ENCODE measurements at places on chromosomes 1 and 21. TPM values are rescaled to one million over a fixed set of nuclear protein-coding genes. Genes with fewer than 3 reads are reported as not detected.

DNA sequence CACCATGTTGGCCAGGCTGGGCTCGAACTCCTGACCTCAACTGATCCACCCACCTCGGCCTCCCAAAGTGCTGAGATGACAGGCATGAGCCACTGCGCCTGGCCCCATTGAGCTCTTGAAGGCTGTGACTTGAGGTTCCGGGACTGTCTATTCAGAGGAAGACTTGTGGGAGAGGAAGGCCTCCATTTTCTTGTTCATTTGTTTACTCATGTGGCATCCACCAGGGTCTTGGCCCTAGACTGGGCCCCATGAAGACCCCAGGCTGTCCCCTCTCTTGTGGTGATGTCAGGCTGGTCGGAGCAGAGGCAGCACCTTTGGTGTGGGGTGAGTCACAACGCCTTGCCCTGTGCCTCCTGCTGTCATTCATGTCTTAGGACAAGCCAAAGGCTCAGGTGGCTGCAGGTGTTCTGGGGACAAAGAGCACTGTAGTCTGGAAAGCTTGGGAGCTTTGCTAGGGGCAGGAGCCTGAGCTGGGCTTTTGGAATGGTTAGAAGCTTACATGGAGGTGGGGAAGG lies 224.6 kb upstream of the C1orf174 start:
- no peak for DNase-seq

DNA sequence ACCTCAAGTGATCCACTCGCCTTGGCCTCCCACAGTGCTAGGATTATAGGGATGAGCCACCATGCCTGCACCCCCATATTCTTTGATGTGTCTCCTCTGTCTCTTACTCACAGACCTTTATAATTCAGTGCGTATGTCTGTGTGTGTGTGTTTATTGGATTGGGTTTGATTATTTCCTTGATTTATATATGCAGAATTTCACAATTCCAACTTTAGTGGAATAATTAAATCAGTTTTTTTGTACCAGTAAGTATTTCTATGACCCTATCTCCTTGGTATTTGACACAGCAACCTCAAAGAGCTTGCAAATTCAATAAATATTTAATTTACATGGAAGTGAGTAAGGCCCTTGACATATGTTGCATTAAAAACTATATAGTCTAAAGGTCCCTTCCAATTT lies 333.9 kb upstream of the ADAMTS5 start:
- DNase-seq, result no peak

KLHDC9 gene
- 2.9 TPM for total RNA-seq

TRNP1 gene
- total RNA-seq, result 127 TPM

EFNA1 gene
- 126 TPM for total RNA-seq

DNA sequence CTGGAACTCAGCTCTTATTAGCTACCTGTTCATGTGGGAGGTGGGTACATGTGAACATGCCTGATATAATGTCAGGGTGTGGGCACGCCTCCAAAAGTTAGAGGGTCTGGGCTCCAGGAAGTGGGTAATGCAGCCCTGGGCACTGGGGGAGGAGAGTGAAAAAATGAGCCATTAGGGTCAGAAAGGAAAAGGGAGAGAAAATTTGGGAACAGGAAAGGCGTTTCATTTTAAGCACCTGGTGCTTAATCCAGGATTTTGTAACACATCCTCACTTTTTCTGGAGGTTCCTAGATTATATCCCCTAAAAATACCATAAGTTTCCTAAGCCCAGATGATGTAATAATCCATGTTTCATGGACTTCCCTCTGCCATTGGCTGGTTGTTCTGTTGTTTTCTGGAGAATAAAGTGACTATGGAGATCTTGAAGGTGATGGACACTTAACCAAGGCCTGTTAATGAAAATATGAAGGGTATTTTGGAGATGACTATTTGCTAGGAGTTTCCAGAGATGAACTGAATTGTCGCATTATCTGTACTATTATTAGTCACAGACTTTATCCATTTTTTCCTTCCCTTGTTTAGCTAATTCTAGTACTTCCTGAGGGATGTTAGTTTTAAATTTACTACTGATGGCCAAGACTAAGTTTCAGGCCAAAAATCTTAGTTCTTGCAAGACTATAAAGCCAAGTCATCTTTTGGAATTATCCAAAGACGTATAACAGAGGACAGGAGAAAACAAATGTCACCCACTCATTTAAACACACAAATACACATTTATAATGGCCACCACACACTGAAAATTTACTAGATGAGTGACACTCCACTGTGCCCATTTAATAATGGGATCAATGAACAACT lies 24.4 kb upstream of the TARBP1 start:
- DNase-seq, result no peak

DNA sequence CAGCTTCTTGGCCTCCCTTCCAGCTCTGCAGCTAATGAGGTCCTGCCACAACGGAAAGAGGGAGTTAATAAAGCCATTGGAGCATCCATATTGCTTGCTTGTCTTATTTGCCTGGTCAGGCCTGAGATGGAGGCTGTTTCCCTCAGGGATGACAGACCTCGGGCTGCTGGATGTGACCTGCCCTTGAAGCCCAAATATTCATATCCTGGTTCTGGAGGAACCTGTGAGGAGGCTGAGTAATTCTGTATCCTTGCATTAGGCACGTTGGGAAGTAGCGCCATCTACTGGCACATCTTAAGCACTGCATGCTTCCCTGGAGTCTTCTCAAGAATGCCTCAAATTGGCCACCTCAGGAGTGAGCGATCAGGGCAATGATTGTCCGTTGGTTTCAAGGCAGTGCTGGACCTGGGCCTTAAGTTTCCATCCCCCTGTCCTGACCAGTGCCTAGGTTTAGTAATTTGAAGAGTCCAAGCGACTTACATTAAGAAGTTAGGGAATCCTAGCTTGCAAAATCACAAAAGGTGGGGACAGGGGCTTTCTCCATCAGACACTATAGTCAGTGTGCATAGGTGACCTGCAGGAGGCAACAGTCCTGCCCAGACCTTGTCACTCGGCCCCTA lies 13.8 kb upstream of the NASP start:
- no peak for DNase-seq
